Dermis blood vessel endothelial cell (primary cell): ENCODE measurements at places on chromosomes 4 and X. TPM values are rescaled to one million over a fixed set of nuclear protein-coding genes. Genes with fewer than 3 reads are reported as not detected.

GRCh38 chr4:85498068-85498733, 23.3 kb downstream of the ARHGAP24 start:
- peak; percentile 30 for DNase-seq

GRCh38 chrX:9829308-9830267, 43.4 kb downstream of the SHROOM2 start:
- DNase-seq, result no peak

- peak; percentile 7 for DNase-seq
Measured at GRCh38 chr4:67546004-67546356, 677 bp upstream of the CENPC start.

- DNase-seq, result no peak
Measured at GRCh38 chr4:6782846-6783110, 251 bp downstream of the KIAA0232 start.

- no peak for DNase-seq
Measured at GRCh38 chrX:123743312-123743711, 10.5 kb upstream of the THOC2 start.

P2RY10 gene
- not detected in 2 replicates for total RNA-seq

GAGE2A gene
- total RNA-seq, result not detected in 2 replicates

GRCh38 chr4:125693228-125693627, 378.5 kb downstream of the FAT4 start:
- DNase-seq, result no peak

DNA sequence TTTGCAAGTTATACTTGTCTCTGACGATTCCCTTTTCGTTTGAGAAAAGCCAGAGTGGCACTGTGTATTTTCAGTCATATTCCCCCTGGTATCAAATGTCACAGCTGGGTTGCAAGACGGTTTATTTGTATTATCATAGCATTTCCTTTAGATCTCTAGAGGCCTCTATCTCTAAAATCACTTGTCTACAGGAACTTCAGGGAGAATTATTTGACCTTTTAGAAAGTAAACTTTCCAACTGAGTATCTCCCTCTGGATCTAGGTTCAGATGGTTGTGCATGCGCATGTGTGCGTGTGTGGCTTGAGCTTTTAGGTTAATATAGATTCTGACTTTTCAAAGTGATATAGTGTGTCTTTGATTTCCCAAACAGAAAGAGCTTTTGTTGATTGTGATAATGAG, 15.1 kb upstream of the TAB3 start:
- no peak for DNase-seq

- DNase-seq, result no peak
Measured at GRCh38 chr4:174210354-174210753, 73.1 kb downstream of the FBXO8 start.

- DNase-seq, result no peak
Measured at GRCh38 chr4:8310306-8310705, 40.8 kb downstream of the HTRA3 start.

DNA sequence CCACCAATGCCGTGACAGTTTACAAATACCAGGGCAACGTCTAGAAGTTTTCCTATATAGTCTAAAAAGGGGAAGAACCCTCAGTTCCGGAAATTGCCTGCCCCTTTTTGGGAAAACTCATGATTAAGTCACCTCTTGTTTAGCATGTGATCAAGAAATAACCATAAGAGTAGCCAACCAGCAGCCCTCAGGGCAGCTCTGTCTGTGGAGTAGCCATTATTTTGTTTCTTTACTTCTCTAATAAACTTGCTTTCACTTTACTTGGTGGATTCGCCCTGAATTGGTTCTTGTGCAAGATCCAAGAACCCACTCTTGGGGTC, 20.0 kb upstream of the HOPX start:
- DNase-seq, result no peak

GRCh38 chrX:5708251-5708650, 520.4 kb downstream of the NLGN4X start:
- DNase-seq, result no peak

DNA sequence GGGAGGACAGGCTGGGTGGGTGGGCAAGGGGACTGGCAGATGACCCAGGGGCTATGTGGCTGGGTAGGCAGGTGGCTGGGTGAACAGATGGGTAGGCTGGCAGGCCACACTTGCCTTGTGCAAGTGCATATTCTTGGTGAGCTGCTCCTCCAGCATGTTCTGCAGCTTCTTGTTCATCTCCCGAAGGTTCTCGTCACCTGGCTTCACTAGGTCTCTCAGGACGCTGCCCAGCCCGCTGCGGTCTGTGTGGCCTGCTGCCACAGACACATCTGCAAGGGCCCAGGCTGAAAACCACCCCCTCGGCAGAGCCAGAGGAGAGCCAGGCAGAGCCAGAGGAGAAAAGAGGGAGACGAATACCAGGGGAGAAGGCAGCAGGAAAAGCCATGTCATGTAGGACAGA, 3.4 kb upstream of the KCND1 start:
- DNase-seq, result no peak

NXF2B gene
- not detected in 2 replicates for total RNA-seq

- DNase-seq, result no peak
Measured at GRCh38 chrX:12352922-12353321, 214.6 kb downstream of the FRMPD4 start.

ATP8A1 gene
- 16.7 and 40.8 TPM in 2 replicates for total RNA-seq

- DNase-seq, result no peak
Measured at GRCh38 chr4:169100670-169101101, 90.6 kb upstream of the CBR4 start.

TLR1 gene
- 3.1 and 6.9 TPM in 2 replicates for total RNA-seq

DNA sequence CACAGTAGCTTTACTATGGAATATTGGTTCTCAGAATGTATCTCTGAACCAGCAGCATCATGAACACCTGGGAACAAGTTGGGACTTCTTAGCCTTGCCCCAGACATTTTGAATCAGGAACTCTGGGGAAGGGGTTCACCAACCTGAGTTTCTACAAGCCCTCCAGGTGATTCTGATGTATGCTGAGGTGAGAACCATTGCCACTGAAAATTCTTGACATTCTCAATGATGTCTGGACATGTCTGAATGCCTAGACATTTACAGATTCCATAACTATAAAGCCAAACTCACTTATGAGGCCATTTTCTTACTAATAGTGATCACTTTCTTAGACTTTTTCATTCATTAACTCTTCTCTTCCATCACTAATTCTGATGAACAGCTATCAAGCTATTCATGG, 389.4 kb upstream of the FTHL17 start:
- no peak for DNase-seq

DNA sequence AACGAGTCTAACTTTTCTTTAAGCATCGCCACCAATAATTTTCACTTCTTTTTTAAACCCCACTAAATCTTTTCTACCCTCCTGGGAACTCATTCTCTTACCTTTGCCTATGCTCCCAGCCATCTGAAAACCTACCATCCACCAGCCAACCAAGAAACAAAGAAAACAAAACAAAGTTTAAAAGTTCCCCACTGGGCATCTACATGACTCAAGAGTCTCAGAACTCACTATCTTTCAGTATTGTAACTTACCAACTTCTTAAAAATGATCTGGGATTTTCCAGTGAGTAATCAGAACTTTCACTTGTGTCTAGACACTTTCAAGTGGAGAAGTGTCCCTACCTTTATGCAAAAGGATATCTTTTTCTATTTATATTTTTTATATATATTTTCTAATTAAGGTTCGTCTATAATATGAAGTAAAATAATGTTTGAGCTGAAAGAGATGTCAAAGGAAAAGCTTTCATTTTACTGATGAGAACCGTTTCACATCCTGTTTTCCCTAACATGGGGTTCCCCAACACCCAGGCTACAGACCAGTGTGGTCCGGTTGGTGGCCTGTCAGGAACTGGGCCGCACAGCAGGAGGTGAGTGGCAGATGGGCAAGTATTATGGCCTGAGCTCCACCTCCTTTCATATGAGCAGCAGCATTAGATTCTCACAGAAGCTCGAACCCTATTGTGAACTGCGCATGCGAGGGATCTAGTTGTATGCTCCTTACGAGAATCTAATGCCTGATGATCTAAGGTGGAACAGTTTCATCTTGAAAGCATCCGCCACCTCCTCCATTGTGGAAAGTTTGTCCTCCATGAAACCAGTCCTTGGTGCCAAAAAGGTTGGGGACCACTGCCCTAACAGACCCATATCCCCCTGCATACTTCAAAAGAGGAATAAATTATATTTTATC, 9.8 kb upstream of the TIGD2 start:
- no peak for DNase-seq
